ENCODE measurements at places on chromosomes 6 and 20.

DNA sequence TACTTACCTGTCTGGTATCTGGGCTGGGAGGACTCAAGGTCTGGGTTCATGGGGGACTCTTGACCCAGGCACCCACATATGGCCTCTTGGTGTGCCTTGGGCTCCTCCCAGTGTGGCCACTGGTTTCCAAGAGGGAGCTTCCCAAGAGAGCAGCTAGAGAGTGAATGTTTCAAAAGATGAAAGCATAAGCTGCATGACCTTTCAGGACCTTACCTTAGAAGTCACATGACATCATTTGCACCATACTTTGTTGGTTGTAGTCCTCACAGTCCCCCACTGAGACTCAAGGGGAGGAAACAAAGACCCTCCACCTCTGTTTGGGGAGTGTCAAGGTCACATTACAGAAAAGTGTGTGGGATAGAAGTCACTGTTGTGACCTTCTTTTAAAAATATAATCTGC, 13.9 kb downstream of the ACTR5 start:
- no peak overlapping the region for H3K27ac ChIP-seq
- H3K4me3 ChIP-seq, result no peak overlapping the region
- DNase-seq, result no peak
- H3K36me3 ChIP-seq, result peaks cover 24% of the 10 kb centered on the region

DNA sequence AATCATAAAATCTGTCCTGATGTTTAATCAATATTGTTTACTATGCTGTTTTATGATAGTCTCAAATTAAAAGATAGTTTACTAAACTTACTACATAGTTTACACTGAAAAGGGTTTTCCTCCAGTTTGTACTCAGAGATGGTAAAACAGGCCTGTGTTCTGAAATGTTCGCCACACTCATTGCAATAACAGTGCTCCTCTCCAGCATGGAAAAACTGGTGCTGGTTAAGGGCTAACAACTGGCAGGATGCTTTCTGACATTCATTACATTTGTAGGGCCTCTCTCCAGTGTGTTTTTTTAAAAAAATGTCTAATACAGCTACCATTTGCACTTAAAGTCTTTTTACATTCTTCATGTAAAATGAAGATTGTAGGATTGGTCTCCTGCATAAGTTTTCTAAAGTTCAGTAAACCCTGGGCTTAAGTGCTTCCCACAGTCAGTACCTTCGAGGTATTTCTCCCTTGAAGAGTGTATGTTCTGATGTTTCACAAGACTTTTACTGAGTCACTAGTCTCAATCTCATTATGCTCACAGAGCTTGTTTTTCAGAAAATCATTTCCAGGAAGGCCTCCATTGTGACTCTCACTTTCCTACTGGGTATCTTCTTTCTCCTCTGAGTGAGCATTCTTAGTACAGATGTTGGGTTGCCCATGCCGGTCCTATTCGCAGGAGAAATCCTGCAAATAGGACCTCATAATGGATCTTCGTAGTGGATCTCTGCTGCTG, 8.7 kb upstream of the ZSCAN12 start:
- H3K4me1 ChIP-seq, result no peaks in the 10 kb centered on the region
- H3K36me3 ChIP-seq, result no peaks in the 10 kb centered on the region
- no peak for DNase-seq

GRCh38 chr6:30570263-30570662, 979 bp upstream of the ABCF1 start:
- H3K4me3 ChIP-seq, result no peak overlapping the region
- no peak for DNase-seq
- H3K4me1 ChIP-seq, result peaks cover 29% of the 10 kb centered on the region
- peaks cover 6% of the 10 kb centered on the region for H3K36me3 ChIP-seq
- no peak overlapping the region for H3K27ac ChIP-seq

- H3K27ac ChIP-seq, result no peak overlapping the region
- no peak for DNase-seq
- no peak overlapping the region for H3K4me3 ChIP-seq
- no peaks in the 10 kb centered on the region for H3K27me3 ChIP-seq
- H3K4me1 ChIP-seq, result no peaks in the 10 kb centered on the region
- no peaks in the 10 kb centered on the region for H3K36me3 ChIP-seq
Observed at GRCh38 chr6:80440496-80441115, 334.1 kb downstream of the BCKDHB start.

GRCh38 chr6:68038815-68039408, 596.2 kb upstream of the ADGRB3 start:
- H3K4me3 ChIP-seq, result no peak overlapping the region
- no peaks in the 10 kb centered on the region for H3K36me3 ChIP-seq
- H3K27ac ChIP-seq, result no peak overlapping the region

DNA sequence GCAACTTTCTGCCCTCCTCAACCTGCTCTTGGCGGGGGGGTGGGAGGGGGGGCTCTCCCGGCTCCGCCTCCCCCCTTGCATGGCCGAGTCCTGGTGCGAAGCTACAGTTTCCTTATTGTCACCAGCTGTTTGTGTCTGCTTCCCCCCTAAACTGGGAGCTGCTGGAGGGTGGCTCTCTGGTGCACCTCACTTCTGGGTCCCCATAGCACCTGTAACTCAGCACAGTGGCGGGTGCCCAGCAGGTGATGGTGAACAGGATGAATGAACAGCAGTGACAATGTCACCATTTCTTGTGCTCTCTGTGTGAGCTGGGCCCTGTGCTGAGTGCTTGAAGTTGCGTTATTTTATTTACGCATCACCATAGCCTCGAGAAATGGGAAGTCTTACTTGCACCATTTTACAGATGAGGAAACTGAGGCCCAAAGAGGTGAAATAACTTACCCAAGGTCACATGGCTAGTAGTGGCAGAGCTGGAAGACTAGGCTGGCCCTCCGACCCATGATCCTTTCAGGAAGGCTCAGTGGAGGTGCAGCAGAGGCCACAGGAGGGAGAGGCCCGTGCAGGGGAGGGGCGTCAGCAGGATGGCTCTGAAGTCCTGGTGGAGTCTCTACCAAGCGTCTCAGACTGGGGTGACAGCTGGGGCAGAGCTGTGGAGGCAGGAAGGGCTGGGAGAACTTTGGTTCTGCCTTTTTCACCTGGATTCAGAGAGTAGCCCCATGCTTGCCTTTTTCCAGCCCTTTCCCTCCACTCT, 41.8 kb downstream of the SRC start:
- no peak for DNase-seq
- no peak overlapping the region for H3K27ac ChIP-seq
- no peaks in the 10 kb centered on the region for H3K36me3 ChIP-seq
- H3K4me1 ChIP-seq, result peaks cover 3% of the 10 kb centered on the region
- no peak overlapping the region for H3K4me3 ChIP-seq

- peaks cover 13% of the 10 kb centered on the region for H3K27me3 ChIP-seq
- peak within 1 kb of the TSS; percentile 85 for H3K4me3 ChIP-seq
- H3K36me3 ChIP-seq, result no peaks in the 10 kb centered on the region
- DNase-seq, result peak; percentile 97
Observed at GRCh38 chr6:79536954-79537747, at the start of gene LCA5. Gene LCA5 (minus strand): TSS chr6:79537430. CDS start chr6:79518894, 18,536 bp downstream.

GRCh38 chr20:11137688-11138087, 463.9 kb upstream of the JAG1 start:
- no peaks in the 10 kb centered on the region for H3K4me1 ChIP-seq
- no peak overlapping the region for H3K27ac ChIP-seq

- H3K4me3 ChIP-seq, result no peak overlapping the region
- H3K27me3 ChIP-seq, result no peaks in the 10 kb centered on the region
- DNase-seq, result no peak
- H3K4me1 ChIP-seq, result no peaks in the 10 kb centered on the region
Observed at GRCh38 chr20:55159230-55159629, 683.8 kb downstream of the DOK5 start.

- H3K4me3 ChIP-seq, result no peak overlapping the region
- no peaks in the 10 kb centered on the region for H3K4me1 ChIP-seq
- no peak overlapping the region for H3K27ac ChIP-seq
Observed at GRCh38 chr6:15677822-15678221, 15.0 kb upstream of the DTNBP1 start.

- H3K4me3 ChIP-seq, result no peak overlapping the region
- no peaks in the 10 kb centered on the region for H3K4me1 ChIP-seq
- H3K36me3 ChIP-seq, result no peaks in the 10 kb centered on the region
- DNase-seq, result no peak
- no peak overlapping the region for H3K27ac ChIP-seq
Observed at GRCh38 chr6:14063756-14064155, 53.8 kb upstream of the CD83 start.

- H3K27ac ChIP-seq, result no peak overlapping the region
- DNase-seq, result no peak
- H3K4me1 ChIP-seq, result no peaks in the 10 kb centered on the region
- no peaks in the 10 kb centered on the region for H3K36me3 ChIP-seq
- H3K4me3 ChIP-seq, result no peak overlapping the region
Observed at GRCh38 chr6:169014211-169015197, 239.1 kb downstream of the THBS2 start.

DNA sequence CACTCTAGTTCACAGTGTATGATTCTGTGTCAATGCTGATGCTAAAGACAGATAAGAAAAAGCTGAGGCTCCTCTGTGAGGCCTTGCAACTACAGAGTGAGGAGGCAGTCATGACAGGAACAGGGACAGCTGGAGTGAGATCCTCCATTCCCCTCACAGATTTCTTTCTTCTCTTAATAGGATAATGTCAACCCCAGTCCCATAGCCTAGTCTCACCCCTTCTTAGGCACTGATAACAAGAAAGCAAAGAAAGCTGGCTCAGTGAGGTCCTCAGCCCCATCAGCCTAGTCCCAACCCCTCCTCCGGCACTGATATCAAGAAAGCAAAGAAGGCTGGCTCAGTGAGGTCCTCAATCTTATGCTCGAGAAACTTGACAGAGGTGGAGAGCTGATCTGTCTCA, 2.1 kb upstream of the PTCHD4 start:
- peaks cover 2% of the 10 kb centered on the region for H3K4me1 ChIP-seq
- no peaks in the 10 kb centered on the region for H3K36me3 ChIP-seq
- no peaks in the 10 kb centered on the region for H3K27me3 ChIP-seq
- H3K4me3 ChIP-seq, result no peak overlapping the region
- no peak for DNase-seq
- H3K27ac ChIP-seq, result no peak overlapping the region

GRCh38 chr20:4261333-4262284, 246.3 kb upstream of the RNF24 start:
- no peaks in the 10 kb centered on the region for H3K36me3 ChIP-seq
- H3K27me3 ChIP-seq, result no peaks in the 10 kb centered on the region
- H3K4me3 ChIP-seq, result no peak overlapping the region
- peaks cover 18% of the 10 kb centered on the region for H3K4me1 ChIP-seq
- DNase-seq, result no peak

DNA sequence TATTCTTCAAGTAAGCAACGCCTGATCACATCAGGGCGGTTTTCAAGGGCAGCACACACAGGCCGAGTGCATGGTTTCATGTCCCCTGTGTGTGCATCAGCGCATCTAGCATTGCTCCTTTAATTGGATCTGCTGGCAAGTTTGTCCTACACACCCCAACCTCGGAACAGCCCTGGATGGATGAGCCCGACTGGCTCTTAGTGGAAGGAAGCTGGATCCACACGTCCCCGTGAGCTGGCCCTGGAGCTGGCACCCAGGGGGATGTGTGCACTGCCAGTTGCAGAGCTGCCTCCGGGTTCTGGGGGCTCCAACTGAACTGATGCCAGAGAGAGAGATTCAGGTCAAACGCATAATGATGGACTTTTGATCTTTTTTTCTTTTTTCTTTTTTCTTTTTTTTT, 39.2 kb upstream of the QKI start:
- no peaks in the 10 kb centered on the region for H3K4me1 ChIP-seq
- no peak overlapping the region for H3K27ac ChIP-seq
- H3K36me3 ChIP-seq, result no peaks in the 10 kb centered on the region
- no peaks in the 10 kb centered on the region for H3K27me3 ChIP-seq
- no peak overlapping the region for H3K4me3 ChIP-seq

DNA sequence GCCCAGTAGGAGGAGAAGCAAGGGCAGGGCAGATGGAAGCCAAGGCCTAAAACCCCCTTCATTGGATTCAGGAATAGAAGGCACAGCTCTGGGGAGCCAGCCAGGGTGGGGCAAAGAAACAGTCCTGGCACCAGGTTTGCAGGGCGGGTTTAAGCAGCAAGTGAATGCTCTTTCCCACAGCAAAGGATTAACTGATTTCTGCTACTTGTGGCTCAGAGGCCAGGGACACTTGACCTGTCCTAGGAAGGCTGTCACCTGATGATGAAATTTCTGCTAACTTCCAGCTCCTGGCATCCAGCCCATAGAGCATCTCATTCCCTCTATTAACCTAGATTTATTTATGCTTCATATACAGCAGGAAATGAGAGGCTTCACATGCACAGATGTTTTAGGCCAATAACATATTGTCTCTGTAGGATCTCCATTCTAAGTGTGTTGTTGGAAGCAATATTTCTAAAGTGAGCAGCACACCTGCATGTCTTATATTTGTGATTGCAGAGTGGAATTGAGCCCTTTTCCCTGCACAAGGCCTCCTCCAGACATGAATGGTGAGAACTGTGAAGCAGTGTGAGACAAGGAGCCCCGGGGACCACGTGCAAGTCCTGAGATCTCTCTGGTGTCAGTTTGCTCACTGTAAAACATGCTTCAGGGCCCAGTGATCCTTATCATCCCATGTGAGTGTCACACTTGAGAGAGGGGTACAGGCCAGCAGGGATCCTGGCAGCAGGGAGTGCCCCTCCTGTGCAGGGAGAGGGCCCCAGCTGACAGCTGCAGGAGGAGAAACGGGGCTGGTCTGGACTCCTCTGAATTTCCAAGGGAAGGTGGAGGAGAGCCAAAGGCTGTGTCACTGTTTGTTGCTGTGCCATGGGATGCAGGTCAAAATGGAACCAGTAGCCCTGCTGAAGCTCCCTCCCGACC, 41.1 kb upstream of the CST5 start:
- H3K27ac ChIP-seq, result peak overlapping the region; percentile 70
- no peaks in the 10 kb centered on the region for H3K4me1 ChIP-seq
- no peak for DNase-seq
- H3K4me3 ChIP-seq, result no peak overlapping the region
- H3K27me3 ChIP-seq, result no peaks in the 10 kb centered on the region

GRCh38 chr20:22768266-22769178, 184.2 kb upstream of the FOXA2 start:
- H3K27ac ChIP-seq, result no peak overlapping the region
- H3K4me3 ChIP-seq, result no peak overlapping the region
- H3K4me1 ChIP-seq, result no peaks in the 10 kb centered on the region
- no peak for DNase-seq
- no peaks in the 10 kb centered on the region for H3K36me3 ChIP-seq

DNA sequence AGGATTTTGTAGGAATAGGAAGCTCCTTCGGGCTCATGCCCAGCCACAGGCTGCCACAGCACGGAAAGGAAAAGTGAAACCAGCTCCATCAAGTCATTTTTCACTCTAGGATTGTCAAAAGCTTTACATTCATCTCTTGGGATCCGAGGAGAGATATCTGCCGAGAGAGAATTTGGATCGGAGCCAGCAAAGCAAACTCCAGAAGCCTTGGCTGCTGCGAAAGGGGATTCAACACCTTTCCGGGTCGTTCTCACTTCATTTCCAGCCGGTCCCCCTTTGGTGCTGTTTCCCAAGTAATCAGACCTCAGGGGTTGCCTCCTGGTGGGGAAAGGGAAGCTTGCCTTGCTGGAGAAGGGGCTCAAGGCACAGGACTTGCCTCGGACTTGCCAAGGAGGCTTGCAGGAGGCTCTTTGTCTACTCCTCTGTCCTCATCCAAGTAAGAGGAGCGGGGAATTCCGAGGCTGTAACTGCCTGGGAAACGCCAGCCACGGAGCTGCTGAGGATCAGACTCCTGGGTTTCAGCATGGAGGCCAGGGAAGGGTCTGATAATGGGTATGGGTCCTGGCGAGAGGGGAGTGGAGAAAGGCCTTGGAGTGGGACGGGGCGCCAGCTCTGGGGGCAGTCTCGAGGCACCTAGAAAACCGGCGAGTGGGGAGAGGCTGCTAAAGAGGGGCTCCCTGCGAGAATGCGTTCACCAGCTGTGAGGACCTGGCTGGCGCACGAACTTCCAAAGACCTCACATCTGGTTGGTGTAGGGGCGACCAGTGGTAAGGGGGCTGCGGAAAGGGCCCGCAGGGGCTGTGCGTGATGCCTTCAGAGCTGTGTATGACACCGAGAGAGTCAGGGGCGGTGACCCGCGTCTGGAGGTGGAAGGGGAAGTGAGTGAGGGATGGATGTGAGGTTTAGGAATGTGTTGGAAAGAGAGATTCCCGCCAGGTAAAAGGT, 702 bp downstream of the ETV7 start:
- H3K4me1 ChIP-seq, result peaks cover 4% of the 10 kb centered on the region
- H3K27ac ChIP-seq, result peak overlapping the region; percentile 46

Measured in thymus (tissue), 14 donors.